Bone marrow (tissue), 2 donors: ENCODE measurements at places on chromosomes 12 and 14.

DNA sequence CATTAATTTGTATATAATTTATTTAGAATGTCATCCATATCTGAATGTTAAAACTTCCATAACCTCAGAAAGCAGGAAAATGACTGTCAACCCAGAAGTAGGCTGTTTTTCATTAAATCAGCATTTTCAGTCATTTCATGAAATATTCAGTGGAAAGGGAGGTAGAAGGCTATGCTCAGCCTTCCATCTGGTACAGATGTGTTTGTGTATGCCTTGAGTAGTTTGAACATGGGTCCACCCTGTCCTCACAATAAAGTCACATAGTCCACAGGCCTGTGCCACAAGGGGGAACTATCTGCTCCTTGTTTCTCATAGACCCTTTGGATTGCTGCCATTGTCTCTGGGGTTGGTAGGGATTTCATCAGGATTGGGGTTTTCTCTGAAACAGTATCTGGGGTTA, 9.1 kb downstream of the LACRT start:
- no peak for DNase-seq

DNA sequence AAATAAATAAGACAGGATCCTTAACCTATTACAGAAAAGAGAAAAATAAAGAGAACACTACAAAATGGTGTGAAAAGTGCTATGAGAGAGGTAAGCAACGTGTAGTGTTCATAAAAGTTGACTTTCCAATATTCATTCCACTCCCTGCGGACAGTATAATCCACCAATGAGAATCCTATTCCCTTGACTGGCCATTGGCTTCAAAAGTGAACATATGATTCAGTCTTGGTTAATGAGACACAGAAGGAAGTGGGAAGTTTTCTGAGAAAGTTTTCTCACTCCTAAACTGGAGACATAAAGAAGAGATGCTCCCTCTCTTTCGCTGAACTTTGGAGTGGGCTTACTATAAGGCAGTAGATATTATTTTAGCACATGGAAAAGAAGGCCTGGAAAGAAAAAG, 153.1 kb downstream of the PAWR start:
- DNase-seq: no peak

- DNase-seq: no peak
These were observed 52.6 kb downstream of the DYRK2 start for GRCh38 chr12:67701121-67701520.

GRCh38 chr14:49947506-49947905, 54.6 kb downstream of the ARF6 start:
- no peak for DNase-seq

GRCh38 chr12:75329918-75330826, at the start of gene CAPS2:
Gene CAPS2 (minus strand): TSS chr12:75330324. CDS start chr12:75326498, 3,826 bp downstream.
- DNase-seq: peak; percentile 61

DNA sequence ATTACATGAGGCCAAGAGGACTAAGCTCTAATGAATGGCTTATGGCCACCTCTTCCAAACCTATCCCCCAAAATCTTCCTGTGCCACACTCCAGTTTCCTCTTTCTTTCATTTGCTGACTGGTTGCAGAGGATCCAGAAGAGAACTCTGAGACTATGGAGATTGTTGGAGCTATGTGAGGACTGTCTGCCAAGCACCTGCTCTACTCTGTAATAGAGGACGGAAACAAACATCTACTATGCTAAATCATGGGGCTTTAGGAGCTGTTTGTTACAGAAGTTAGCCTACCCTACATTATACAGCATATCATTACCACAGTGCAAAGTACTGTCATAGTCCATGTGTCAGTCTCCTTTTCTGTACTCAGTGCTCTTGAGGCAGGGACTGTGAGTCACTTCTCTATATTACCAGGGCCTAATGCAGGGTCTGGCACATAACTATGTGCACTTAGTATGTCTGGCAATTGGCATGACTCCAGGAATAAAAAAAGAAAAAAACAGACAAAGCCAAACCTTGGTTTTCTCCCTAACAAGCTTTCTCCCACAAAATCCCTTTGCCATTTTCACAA, 95.1 kb downstream of the RPAP3 start:
- DNase-seq: no peak

DNA sequence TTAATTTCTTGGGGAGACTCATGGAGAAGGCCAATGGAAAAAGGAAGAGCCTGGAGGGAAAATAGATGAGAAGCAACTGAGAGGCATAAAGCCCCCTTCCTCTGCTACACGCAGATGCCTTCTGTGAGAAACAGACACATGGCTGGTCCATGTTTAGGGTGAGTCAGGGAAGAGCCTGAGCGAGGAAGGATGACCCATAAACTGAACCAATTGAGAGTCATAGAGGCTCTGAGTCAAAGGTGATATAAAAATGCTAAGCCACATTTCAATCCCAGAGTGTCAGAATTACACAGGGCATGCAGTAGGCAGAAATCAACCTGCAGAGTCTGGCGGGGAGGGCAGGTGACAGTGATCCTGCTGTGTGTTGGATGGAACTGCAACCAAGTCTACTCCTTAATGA, 30.1 kb upstream of the NEDD1 start:
- DNase-seq: no peak

- DNase-seq: no peak
These were observed 6.1 kb upstream of the TCL1B start for GRCh38 chr14:95679998-95680735.

DNA sequence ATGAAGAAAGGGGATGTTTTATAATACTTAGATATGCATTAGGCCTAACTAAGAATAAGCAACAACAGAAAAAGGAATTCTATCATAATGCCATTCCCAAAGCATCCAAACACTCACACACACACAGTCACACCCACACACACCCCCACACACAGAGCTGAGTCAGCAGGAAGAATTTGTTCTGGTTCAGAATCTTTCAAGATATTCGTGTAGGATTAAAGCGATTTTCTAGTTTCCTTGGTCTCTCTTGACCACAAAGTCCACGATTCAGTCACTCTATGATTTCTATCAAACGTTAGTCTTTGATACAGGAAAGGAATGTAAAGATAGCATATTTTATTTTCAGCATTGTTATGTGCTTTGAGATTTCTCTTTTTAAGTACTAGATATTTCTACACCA, 382.6 kb upstream of the DCN start:
- DNase-seq: no peak

- no peak for DNase-seq
These were observed 257.8 kb upstream of the GARIN6 start for GRCh38 chr12:99389751-99390150.
